Smooth muscle cell of the brain vasculature (primary cell): ENCODE measurements at places on chromosomes 5 and 9.

GRCh38 chr5:83473346-83474160 is 2.0 kb downstream of the VCAN start:
- peak; percentile 95 for DNase-seq

- no peak for DNase-seq
Measured at GRCh38 chr5:39774605-39775004, 349.8 kb upstream of the DAB2 start.

GRCh38 chr9:91119679-91120078 is 242.0 kb downstream of the AUH start:
- DNase-seq: no peak

GRCh38 chr9:91972076-91972626 is 22.1 kb upstream of the ROR2 start:
- no peak for DNase-seq

DNA sequence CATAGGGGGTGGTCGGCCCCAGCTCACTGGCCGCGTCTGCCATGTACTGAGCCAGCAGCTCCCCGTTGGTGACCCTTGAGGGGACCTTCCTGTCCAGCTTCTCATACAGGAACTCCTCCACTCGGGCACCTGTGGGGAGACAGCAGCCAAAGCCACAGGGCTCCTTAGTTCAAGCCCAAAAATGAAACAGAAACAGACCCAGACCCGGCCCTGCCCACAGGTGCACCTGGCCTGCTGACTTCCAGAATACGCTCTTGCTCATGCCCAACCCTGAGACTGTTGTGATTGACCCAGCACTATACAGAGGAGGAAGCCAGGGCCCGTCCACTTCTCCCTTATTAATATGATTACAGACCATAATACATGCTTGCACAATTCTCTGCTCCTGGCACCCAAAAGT is 7.0 kb downstream of the SH3GLB2 start:
- no peak for DNase-seq

- no peak for DNase-seq
Measured at GRCh38 chr9:81259896-81260295, 429.5 kb downstream of the TLE1 start.
